Trophoblast cell (in vitro differentiated cells and primary cell): ENCODE measurements at places on chromosomes 12 and 14.

GRCh38 chr12:113253532-113254285 is 32.4 kb downstream of the TPCN1 start:
- H3K36me3 ChIP-seq: peaks cover 2% of the 10 kb centered on the region
- H3K4me1 ChIP-seq: peaks cover 14% of the 10 kb centered on the region
- no peak for DNase-seq

DNA sequence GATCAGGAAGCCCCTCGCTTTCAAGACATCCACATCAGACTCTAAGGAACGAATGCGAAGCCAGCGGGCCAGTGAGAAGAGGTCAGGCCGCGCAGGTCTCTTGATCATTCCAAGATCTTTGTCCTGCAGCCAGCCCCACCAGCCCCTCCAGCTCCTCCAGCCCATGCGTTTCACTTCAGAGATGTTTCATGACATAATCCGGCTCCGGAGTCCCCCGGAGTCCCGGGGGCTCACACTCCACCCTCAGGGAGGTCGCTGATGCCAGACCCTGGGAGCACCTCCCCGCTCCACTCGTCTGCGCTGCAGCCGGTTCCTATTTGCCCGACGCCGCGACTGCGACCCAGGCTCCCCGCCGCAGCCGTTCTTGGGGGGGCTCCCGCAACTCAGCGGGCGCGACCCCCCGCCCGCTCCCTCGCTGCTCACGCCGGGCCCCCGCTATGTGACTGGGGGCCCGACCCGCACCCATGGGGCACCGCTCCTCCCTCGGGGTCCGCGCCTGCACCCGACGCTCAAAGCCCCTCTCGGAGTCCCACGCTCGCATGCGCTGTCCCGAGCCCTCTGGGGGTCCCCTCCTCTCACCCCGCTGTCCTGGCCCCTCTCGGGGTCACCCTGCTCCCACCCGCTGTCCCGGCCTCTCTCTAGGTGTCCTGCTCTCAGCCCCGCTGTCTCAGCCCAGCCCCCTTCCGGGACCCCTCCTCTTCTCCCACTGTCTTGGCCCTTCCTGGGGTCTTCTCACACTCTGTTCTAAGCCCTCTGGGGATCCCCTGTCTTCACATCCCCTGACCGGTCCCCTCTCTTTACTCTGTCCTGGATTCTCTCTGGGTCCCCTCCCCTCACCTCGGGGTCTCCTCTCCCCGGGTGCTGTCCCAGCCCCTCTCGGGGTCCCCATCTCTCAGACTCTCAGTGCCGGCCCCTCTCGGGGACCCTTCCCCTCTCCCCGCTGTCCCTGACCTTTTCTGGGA is 1.1 kb downstream of the TAOK3 start:
- H3K4me3 ChIP-seq: peak overlapping the region; percentile 98
- H3K4me1 ChIP-seq: no peaks in the 10 kb centered on the region
- no peaks in the 10 kb centered on the region for H3K36me3 ChIP-seq
- H3K27ac ChIP-seq: no peak overlapping the region
- peak; percentile 33 for DNase-seq

GRCh38 chr14:39733741-39734140 is 301.5 kb upstream of the FBXO33 start:
- no peak overlapping the region for H3K27ac ChIP-seq
- DNase-seq: no peak
- no peaks in the 10 kb centered on the region for H3K4me1 ChIP-seq

DNA sequence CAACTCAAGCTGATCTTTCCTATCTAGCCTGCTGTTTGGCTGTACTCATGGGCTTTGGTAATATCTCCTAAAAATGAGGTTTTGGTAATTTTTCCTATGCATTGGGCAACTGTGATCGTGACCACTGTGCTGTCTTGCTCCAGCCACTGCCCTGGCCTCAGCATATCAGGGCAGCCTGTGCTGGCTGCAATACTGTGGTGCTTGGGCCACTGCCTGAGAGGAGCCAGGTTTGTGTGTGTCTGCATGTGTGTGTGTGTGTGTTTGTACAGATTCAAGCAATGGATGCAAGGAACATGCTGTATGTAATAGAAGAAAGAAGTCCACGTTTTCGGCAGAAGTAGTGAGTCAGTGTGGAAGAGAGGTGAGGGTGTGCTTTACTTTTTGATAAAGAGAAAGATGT is 13.0 kb downstream of the ERG28 start:
- H3K36me3 ChIP-seq: peaks cover 22% of the 10 kb centered on the region
- DNase-seq: peak; percentile 30
- no peaks in the 10 kb centered on the region for H3K27me3 ChIP-seq

GRCh38 chr14:43407706-43408105 is 1099.4 kb downstream of the FSCB start:
- H3K27ac ChIP-seq: no peak overlapping the region
- no peaks in the 10 kb centered on the region for H3K27me3 ChIP-seq
- no peak overlapping the region for H3K4me3 ChIP-seq
- H3K4me1 ChIP-seq: no peaks in the 10 kb centered on the region

GRCh38 chr14:56754921-56755320 is 55.4 kb downstream of the OTX2 start:
- no peak overlapping the region for H3K4me3 ChIP-seq
- no peaks in the 10 kb centered on the region for H3K27me3 ChIP-seq
- no peak overlapping the region for H3K27ac ChIP-seq
- no peaks in the 10 kb centered on the region for H3K36me3 ChIP-seq
- DNase-seq: no peak

- H3K27me3 ChIP-seq: no peaks in the 10 kb centered on the region
- peak; percentile 45 for DNase-seq
- peaks cover 13% of the 10 kb centered on the region for H3K4me1 ChIP-seq
- H3K4me3 ChIP-seq: no peak overlapping the region
- peak overlapping the region; percentile 59 for H3K27ac ChIP-seq
These were observed 14.7 kb upstream of the MFAP5 start for GRCh38 chr12:8677362-8677761.

- no peak overlapping the region for H3K4me3 ChIP-seq
- peak; percentile 36 for DNase-seq
- H3K27ac ChIP-seq: no peak overlapping the region
These were observed 43.0 kb upstream of the GLIPR1 start for GRCh38 chr12:75437564-75437963.

DNA sequence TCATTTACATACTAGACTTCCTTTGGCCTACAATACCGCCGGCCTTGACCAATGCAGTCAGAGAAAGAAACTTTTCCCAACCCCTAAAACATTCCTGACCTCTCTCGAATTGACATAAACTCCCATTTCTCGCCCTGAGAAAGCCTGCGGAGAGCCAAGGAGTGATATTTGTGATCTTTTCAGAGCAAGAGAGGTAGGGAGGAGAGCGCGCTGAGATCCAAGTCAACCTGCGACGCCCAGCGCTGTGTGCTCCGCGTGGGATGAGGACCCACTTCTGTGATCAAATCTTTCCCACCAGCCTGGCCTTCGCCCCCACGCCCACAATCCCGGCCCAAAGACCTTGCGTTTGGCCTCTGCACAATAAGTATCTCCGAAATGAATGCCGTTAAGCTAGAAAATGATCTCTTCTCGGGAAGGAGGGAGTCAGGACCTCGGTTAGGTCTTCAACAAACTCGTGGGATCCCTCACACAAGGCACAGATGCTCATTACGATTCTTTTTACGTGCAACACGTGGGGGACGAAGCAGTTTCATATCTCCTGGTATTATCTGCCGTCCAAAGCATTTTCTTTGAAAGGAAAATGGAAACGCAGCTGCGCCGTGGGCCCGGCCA is 6.3 kb upstream of the NPAS3 start:
- H3K4me1 ChIP-seq: peaks cover 15% of the 10 kb centered on the region
- peaks cover 44% of the 10 kb centered on the region for H3K27me3 ChIP-seq
- H3K27ac ChIP-seq: no peak overlapping the region
- H3K4me3 ChIP-seq: no peak overlapping the region

- no peaks in the 10 kb centered on the region for H3K27me3 ChIP-seq
- H3K4me1 ChIP-seq: no peaks in the 10 kb centered on the region
- no peak for DNase-seq
- no peak overlapping the region for H3K27ac ChIP-seq
These were observed 265.9 kb downstream of the ITPR2 start for GRCh38 chr12:26567126-26567525.

DNA sequence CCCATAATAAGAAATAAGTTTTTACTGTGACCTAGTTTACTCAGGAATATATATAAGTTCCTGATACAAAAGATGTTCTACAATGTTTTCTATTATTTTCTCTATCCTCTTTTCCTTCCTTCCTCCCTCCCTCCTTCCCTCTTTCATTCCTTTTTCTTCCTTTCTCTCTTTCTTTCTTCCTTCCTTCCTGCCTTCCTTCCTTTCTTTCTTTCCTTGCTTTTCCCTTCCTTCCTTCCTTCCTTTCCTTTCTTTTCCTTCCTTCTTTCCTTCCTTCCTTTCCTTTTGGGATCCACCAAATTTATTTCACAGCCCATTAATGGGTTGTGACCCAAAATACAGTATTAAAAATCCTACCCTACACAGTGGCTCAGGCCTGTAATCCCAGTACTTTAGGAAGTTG is 3.9 kb upstream of the VDR start:
- H3K27me3 ChIP-seq: peaks cover 12% of the 10 kb centered on the region
- no peak overlapping the region for H3K27ac ChIP-seq
- H3K36me3 ChIP-seq: no peaks in the 10 kb centered on the region
- no peak for DNase-seq
- no peak overlapping the region for H3K4me3 ChIP-seq

GRCh38 chr14:51789596-51789995 is 70.8 kb upstream of the GNG2 start:
- no peaks in the 10 kb centered on the region for H3K36me3 ChIP-seq
- DNase-seq: no peak
- no peaks in the 10 kb centered on the region for H3K27me3 ChIP-seq
- H3K27ac ChIP-seq: no peak overlapping the region
- no peaks in the 10 kb centered on the region for H3K4me1 ChIP-seq

DNA sequence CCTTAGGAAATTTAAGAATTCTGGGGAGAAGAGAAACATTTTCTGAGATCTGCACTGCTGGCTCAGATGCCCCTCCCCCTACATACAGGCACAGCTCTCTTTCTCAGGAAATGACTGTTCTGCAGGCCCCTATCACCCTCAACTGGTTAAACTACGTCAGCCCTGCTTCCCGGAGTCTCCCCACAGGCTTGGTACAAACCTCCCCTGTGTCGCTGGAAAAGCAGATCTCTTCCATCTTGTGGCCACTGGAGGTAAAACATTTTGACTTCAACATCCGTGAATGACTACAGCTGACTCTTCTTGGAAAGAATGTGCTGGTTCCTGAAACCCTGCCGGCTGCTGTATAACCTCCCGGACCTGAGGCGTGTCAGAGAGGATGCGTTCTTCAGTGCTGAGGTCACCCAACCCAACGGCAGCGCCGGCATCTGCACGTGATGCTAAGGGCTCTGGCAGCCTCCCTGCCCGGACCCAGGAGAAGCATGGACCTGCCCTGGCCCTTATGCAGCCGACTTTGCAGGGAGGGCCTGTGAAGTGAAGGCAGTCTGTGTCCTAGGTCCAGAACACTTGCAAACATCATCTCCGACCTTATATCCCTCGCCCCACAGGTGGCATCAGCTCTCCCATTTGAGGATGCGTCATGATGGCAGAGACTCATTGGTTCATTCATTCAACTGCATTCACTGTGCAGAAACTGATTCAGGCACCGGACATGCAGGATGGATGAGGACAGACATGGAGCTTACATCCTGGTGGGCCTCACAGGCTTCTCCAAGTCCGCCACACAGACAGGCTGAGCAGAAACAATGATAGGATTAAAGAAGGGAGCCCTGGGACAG is 129.2 kb downstream of the GCH1 start:
- H3K4me1 ChIP-seq: peaks cover 5% of the 10 kb centered on the region
- no peaks in the 10 kb centered on the region for H3K27me3 ChIP-seq
- no peak overlapping the region for H3K4me3 ChIP-seq
- peaks cover 53% of the 10 kb centered on the region for H3K36me3 ChIP-seq
